ENCODE measurements at places on chromosomes 16 and 17.

GRCh38 chr16:1069154-1069553, 3.4 kb upstream of the SSTR5 start:
- no peak for DNase-seq

DNA sequence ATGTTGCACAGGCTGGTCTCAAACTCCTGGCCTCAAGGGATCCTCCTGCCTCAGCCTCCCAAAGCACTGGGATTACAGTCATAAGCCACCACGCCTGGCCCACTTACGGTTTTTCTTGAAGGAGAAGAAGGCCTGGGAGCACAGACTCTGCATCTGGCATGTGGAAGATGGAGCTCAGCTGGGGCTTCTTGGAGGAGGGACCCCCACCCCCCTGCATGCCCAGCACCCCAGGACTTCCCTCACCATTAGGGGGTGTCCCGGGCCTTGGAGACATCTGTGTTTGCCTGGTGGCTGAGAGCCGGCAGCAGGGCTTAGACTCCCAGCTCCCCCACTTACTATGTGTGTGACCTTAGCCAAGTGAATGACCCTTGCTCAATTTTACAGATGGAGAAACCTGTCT, 204.7 kb downstream of the ZNF423 start:
- DNase-seq: no peak

DNA sequence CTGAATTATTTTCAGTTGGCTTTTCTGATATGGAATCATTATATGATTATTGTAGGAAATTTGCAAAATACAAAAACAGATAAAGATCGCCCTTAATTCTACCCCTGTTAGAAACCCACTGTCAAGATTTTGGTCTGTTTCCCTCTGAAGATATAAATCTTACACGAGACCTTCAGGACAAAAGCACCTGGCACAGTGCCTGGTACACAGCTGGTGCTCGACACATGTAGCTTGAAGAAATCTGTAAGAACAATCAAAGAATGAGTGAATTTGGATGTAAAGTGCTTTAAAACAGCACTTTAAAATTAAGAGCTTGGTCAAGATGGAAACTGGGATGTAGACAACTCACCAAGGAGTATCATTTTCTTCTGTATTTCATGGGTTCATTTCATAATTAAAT, 181.1 kb downstream of the C16orf78 start:
- DNase-seq: no peak

DNA sequence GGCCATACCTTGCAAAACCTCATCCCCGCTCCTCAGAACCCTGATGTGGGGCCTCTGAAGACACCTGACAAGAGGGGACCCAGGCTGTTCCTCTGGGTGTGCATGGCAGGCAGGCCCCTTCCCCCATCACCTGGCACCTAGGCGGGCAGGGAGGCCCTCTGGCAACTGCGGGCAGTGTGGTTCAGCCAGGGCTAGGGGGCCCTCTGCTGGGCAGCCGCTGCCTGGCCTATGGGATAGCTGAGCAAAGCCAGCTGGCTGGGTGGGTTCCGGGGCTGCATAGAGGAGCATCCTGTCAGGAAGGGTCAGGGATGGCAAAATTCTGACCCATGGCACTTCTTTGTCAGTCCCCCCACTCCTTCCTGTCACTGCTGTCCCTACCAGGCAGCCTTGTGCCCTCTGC, 228.7 kb upstream of the ASIC2 start:
- DNase-seq: no peak

GRCh38 chr16:12387311-12387710, 410.8 kb downstream of the SNX29 start:
- no peak for DNase-seq

GRCh38 chr16:89135166-89135565, 36.4 kb upstream of the CDH15 start:
- no peak for DNase-seq

DNA sequence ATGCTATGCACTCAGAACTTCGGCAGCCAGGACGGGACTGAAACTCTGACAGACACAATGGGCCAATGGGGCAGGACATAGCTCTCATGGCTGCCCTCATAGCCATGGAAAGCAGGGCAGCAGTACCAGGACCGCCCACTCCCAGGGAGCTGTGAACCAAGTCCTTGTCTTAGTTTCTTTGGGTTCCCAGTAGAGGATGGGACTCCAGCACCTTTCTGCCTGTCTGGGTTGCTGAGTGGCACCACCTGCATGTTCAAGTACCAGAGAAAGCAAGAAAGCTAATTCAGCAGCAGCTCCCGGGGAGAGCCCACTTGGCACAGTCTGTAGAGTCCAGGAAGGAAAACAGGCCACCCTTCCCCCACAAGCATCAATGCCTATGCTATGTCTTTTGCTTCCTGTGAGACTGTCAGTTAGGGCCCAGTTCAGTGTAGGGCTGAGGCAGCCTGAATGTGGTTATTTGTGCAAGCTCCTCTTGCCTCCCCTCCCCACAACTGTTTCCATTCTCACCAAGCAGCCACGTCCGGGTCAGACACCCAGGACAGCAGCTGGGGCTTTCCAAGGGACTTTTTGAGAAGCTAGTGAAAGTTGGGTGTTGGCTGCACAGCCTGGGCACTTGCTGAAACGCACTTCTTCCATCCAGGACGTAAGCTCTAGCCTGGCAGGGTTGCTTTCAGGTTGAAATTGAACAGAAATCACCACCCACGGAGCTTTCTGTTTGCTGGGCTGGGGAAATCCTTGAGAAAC, 7.8 kb downstream of the SUPT4H1 start:
- peak; percentile 86 for DNase-seq
